Activated CD4-positive, alpha-beta T cell treated with anti-CD3 and anti-CD28 coated beads, Interleukin-2, amount 10 ng/mL, durations not matched to agents 24 days and 14 days (primary cell): ENCODE measurements at places on chromosomes 2 and 18. TPM values are rescaled to one million over a fixed set of nuclear protein-coding genes. Genes with fewer than 3 reads are reported as not detected.

Gene ANKRD62
- total RNA-seq = not detected in 2 replicates

Gene INSIG2
- 35.2 and 35.6 TPM in 2 replicates for total RNA-seq

Gene RESP18
- not detected in 2 replicates for total RNA-seq

DNA sequence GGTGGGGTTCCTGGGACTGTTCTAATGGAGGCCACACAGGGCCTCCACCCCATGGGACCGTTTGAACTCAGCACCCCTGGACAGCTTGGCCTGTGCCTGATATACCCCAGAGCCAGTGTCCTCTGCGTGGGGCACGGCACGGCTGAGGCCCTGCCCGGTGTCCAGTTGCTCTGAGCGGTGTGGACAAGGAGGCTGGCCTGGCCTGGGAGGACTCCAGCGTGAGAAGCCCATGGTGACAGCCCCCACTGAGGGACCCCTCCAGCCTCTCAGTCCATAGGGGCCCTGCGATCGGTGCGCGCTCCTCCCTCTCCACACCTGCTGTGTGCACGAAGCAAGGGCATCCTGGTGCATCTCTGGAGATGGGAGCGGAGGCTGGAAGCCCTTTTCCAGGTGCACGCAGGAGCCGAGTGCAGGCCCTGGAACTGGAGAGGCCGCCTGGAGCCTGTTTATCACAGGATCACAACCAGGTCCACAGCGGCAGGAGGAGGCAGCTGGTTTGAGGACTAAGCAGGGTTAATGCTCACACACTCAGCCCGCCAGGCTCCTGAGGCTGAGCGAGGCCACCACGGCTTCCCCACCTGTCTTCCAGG lies 120.2 kb downstream of the PTGR3 start:
- H3K4me3 ChIP-seq = no peak overlapping the region
- H3K4me1 ChIP-seq = no peaks in the 10 kb centered on the region
- no peak for DNase-seq

- H3K4me1 ChIP-seq = no peaks in the 10 kb centered on the region
- H3K36me3 ChIP-seq = no peaks in the 10 kb centered on the region
- H3K27ac ChIP-seq = no peak overlapping the region
- H3K27me3 ChIP-seq = peaks cover 1% of the 10 kb centered on the region
Observed at GRCh38 chr18:21303895-21304294, 61.9 kb downstream of the GREB1L start.

DNA sequence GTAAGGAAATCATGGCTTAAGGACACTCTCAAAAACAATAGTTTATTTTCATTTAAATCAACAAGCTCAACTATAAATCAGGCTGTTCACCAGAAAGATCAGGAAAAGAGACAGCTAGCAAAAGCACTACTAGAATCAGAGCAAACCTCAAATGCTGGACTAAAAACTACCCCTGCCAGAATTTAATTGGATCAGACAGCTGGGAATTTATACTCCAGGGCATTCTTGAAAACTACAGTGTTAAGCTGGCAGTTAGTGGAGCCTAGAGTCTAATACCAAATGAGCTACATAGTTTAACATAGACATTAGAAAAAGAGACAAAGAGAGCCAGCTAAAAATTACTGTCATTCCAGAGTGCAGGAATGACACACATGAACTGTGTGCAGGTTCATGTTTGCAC lies 1016.4 kb upstream of the CRIM1 start:
- DNase-seq = no peak
- H3K36me3 ChIP-seq = no peaks in the 10 kb centered on the region
- no peaks in the 10 kb centered on the region for H3K4me1 ChIP-seq
